T-cell (primary cell): ENCODE measurements at places on chromosomes 16 and 17.
A peak's percentile ranks its signal among the peaks of the same experiment; 100 is the strongest.

DNA sequence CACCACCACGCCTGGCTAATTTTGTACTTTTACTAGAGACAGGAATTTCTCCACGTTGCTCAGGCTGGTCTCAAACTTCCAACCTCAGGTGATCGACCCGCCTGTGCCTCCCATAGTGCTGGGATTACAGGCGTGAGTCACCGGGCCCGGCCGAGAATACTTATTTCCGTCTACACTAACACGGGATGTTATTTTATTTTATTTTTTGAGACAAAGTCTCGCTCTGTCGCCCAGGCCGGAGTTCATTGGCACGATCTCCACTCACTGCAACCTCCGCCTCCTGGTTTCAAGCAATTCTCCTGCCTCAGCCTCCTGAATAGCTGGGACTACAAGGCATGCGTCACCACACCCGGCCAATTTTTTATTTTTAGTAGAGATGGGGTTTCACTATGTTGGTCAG is 9.5 kb upstream of the PDXDC1 start:
- DNase-seq = no peak

DNA sequence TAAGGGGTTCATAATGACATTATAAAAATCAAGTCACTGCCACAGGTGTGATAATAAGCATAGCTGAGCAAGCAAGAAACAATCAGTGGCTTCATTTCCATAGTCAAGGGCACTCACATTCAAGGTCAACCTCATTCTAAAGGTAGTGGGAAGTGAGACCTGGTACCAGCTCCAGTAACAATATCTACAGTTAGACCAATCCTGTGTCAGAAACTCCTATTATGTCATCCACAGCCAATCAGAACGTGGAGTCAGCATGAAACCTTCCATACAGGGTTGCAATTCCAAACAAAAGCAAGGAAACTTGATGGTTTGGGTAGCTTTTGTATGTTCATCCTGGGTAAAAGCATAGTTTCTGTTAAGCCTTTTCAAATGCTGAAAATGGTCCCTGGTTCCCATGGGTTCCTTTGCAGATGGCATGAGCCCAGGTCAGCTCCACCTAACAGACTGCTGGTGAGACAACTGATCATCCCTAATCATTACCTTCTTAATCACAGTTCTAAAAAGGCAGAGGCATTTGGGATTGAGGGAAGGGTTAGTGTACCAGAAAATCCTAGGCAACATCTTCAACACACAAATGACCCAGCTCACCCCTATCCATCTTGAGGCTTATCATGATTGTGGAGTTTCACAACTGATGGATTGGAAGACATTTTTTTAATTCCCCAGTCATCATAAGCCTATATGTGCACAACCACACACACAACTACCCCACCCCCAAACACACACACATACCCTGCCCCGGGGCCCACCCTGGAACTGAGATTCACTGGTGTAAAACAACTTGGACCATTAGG is 30.4 kb downstream of the TEX2 start:
- no peak for DNase-seq

GRCh38 chr16:5059386-5060072 is 6.2 kb downstream of the C16orf89 start:
- no peak for DNase-seq

DNA sequence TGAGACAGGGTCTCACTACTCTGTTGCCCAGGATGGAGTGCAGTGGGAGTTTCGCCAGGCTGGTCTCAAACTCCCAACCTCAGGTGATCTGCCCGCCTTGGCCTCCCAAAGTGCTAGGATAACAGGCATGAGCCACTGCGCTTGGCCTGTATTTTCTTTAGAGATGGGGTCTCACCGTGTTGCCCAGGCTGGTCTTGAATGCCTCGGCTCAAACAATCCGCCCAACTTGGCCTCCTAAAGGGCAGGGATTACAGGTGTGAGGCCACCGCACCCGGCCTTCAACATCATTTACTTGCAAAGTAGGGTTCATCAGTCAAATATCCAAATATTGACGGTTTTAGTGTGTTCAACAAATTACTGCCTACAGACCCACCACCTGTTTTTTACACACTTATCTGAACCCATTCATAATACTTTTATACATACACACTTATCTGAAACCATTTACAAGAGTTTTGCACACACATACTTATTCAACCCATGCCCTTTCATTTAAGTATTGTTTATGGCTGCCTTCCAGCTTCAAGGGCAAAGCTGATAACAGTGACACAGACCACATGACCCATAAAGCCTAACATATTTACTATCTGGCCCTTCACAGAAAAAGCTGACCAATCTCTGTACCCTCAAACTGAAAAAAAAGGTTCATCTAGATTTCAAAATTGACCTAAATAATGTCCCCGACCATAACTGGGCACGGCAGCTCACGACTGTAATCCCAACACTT is 11.9 kb downstream of the TMEM170A start:
- DNase-seq = no peak

DNA sequence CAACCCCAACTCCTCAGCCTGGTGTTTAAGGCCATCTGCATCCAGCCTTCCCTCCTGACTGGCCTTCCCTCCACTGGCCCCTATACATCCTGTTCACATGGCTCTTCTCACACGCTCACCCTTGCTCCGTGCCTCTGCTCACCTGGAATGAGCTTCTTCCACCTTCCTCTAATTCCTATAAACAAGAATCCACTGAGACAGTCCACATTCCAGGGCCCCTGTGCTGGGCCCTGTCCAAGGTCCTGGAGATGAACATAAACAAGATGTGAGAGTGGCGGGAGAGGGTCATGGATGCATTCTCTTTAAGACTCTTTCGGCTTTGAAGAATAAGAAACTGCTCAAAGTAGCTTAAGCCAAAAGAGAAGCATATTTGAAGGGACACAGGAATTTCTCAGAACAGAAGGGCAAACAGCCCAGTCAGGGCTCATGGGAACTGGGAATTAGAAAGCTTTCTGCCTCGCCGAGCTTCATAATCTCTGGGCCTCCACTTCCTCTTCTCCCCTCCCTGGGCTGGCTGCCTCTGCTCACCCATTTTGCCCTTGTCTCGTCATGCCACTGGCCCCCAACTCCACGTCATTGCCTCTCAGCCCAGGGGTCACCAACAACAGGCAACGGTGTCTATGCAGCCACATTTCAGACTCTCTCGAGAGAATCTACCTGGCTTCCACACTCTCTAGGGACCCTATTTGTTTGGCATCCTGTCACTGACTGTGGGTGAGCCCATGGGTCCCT is 13.5 kb downstream of the SPPL2C start:
- DNase-seq = no peak

- no peak for DNase-seq
Observed at GRCh38 chr17:74298778-74299177, 24.7 kb downstream of the DNAI2 start.

DNA sequence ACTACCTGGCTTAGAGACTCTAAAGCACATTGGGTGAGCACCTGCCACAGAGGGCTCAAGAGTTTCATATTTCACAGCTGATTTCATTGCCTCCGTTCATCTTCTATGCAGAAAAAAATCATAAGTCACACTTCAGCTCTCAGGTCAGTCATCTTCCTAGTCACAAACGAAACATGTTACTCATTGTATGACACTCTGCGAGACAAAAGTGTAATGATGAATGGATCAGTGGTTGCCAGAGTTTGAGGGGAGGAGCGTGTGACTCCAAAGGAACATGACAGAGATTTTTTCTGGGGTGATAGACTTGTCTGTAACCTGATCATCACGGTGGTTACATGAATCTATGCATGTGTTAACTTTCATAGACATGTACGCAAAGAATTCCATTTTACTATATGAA is 195.2 kb upstream of the CNTNAP4 start:
- DNase-seq = no peak

DNA sequence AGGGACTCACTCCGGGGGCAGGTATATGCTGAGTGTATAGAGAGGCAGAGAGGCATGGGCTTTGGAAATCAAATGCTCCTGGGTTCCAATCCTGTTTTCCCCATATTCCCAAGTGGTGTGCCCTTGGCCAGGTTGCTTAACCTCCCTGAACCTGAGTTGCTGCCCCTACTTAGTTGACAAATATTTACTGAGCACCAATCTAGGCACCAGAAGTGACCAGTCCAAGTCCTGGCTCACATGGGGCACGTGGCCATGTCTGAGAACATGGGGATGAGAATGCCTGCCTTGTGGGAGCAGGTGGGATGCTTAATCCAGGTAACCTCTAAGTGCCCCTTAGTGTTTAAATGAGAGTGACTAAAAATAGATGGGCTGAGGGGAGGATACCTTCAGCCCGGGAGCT is 4.2 kb downstream of the SOCS3 start:
- DNase-seq = no peak

DNA sequence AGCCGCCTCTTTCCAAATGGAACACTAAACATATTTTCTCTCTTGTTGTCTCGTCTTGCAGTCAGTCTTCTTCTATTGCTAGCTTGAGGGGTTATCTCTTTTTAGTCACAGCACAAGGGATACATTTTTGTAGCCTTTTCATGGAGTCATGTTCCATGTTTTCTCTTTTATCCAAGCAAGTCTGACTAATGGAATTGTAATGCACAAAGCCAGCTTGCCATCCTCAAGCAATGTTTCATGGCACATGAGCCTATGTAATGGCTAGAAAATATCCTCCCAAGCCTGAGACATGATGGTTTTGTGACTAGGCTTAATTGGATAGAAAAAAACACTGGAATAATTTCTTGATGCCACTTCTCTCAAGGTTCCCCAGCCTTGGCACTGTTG is 414.6 kb upstream of the GOT2 start:
- no peak for DNase-seq

GRCh38 chr16:11257131-11257938 is 1.3 kb upstream of the SOCS1 start:
- DNase-seq = no peak

- no peak for DNase-seq
Observed at GRCh38 chr16:2236337-2237101, at the start of gene DNASE1L2. Gene DNASE1L2 (plus strand): TSS chr16:2236444. CDS start chr16:2236817, 373 bp downstream.

DNA sequence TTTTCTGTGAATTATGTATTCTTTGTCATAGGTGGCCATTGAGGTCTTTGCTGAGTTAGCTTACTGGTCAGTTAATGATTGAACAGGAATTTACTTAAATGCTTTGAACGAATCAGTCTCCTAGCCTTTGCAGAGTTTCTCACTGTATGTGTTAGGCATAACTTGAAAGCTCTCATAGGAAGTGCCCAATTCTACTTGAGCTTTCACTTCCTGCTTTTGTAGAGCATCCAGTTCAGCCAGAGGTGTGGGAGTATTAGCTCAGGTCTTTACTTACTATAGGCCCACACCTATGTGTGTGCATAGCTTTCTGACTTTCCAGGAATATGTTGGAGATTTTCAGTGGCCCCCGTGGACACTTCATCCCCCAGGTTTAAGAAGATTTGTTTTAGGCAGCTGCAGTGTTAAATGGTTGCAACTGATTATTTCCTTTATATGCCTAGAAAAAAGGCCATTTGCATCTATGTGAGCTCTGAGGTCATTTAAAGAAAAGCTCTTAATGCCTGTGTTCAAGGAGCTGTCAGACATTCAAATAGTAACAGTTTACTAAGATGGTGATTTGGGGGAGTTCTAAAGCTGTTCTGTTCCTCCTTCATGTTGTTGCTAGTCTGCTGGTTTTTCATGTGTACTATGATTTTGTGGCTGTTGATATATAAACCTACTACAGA is 62.3 kb downstream of the PHKB start:
- DNase-seq = no peak

- no peak for DNase-seq
Observed at GRCh38 chr17:36592716-36593321, 1.1 kb downstream of the DHRS11 start.

- DNase-seq = no peak
Observed at GRCh38 chr16:72590151-72590937, 418.4 kb upstream of the PMFBP1 start.

- DNase-seq = no peak
Observed at GRCh38 chr17:82872591-82873520, 33.0 kb upstream of the ZNF750 start.

DNA sequence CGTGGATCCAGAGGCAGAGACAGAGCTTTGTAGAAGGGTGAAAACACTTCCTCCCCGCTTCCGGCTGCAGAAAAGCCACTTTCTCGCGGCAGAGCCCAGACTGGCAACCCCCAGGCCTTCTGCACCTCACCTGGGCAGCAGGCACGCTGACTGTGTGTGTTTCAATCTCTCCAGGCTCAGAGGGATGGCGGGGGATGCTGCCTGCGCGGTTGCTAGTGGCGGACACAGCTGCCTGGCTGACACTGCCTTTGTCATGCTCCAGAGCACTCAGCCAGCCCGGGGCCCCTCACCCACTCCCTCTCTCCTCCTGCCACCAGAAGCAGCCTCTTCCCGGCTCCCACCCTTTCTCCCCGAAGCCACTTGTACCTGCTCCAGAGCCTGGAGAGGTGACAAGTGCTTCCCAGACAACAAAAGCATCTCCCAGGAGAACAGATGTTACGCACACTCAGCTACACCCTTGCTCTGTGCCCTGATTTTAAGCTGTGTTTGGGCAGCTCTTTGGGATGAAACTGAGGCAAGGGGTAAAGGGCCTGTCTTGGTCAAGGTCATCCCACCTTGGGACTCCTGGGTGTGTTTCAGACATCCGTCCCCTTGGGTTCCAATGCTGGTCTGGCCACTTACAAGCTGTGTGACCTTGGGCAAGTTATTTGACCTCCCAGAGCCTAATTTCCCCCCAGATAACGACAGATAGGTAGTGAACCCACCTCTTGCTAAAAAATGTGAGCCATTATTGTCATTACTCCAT is 9.2 kb upstream of the GLIS2 start:
- peak; percentile 60 for DNase-seq

- no peak for DNase-seq
Observed at GRCh38 chr17:41578971-41579370, 7.1 kb upstream of the KRT9 start.

DNA sequence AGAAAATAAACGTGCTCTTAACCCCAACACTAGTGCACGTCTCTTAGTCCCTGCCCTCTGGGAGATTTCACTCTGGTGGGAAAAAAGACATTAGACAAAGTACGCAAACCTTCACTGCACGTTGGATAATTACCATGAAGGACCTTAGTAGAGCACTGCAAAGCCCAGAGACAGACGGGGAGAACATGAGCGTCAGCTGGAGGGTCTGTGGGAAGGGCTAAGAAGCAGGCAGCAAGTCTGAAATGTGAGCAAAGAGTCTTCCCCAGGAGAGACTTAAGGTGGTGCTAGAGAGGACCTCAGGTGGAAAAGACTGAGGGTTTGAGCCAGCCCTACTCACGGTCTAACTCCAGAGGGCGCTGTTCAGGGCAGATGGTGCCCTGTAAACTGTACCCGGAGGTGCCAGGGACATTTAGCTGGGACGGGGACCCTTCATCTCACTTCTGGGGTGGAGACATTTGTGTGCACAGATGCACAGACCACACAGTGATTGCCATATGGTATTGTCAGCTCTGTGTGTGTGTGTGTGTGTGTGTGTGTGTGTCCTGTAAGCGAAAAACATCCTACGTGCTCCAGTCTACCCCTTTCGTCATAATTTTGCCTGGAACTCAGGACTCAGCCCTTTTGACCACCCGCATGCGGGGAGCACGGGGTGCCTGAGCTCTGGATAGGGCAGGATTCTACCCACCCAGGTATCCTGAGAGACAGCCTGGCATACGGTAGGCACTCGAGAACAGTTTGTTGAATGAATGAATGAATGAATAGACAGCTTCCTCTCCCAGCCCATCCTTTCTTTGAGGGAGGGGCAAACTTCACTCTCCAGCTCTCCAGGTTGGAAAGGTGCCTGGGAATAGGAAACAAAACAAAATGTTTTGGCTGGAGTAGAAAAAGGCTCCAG is 10.1 kb upstream of the STAC2 start:
- DNase-seq = peak; percentile 37

GRCh38 chr17:19415806-19416775 is 5.1 kb downstream of the RNF112 start:
- no peak for DNase-seq
